Memory B cell (primary cell): ENCODE measurements at places on chromosomes 7 and 10.

DNA sequence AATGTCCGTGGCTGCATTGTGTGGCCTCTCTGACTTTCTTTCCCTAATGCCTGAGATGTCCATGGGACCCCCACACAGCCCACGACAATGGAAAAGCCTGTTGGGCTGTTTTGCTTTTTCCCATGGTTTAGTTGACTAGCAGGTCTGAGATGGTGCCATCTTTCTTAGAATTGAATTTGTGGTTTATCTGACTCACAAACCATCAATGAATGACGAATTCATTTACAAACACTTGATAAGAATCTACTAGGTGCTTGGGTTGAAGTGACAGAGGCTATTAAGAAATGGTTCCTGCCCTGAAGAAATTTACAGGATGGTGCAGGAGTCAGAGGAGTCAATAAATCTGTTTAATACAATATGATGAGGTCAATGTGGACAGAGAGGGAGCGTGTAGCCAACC lies 75.4 kb downstream of the OTUD1 start:
- DNase-seq = no peak

DNA sequence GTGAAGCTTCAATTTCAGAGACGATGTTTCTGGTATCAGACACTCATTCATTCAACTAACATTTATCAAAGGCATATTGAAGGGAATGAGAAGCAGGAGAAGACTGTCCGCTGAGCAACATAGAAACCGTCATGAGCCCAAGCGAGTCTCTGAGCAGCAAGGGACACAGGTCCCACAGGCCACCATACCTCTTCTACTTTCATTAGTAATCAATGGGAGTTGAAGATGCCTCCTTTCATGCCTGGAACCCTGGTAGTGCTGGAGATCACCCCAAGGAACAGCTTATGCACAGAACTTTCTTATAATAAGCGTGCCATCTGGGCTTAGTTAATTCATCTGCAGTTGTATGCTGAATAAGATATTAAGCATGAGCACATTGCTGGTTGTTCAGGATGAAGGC lies 1.2 kb downstream of the PAX4 start:
- DNase-seq = no peak

DNA sequence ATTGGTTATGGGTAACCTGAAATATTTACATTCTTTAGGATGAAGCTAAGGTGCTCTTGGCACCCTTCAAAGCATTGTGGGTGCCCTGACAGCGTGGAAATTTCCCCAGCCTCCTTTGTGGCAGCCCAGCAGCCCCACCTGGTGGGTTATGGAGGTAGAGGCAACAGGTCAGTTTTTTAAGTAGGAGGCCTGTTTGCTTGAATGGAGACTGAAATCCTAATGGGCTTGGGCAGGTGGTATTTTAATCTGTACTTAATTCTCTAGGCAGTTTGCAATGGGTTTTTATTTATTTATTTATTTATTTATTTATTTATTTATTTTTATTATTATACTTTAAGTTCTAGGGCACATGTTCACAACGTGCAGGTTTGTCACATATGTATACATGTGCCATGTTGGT lies 139.4 kb downstream of the EPC1 start:
- DNase-seq = no peak

DNA sequence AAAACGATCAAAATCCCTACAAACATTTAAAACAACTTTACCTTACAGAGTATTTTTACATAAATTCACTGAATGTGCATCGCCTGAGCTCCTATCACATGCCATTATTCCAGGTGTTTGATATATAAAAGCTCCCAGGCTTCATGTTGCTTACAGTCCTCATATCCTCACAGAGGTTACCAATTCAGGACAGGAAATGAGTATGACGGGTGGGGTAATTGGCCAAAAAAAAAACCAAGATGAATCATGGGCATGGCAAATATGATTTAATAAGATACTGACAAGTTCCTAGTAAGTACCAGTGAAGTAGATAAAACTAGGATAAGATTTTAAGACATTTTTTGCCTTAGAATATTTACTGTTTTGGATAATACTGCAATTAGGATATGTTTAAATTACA lies 135.8 kb downstream of the KMT2E start:
- no peak for DNase-seq

DNA sequence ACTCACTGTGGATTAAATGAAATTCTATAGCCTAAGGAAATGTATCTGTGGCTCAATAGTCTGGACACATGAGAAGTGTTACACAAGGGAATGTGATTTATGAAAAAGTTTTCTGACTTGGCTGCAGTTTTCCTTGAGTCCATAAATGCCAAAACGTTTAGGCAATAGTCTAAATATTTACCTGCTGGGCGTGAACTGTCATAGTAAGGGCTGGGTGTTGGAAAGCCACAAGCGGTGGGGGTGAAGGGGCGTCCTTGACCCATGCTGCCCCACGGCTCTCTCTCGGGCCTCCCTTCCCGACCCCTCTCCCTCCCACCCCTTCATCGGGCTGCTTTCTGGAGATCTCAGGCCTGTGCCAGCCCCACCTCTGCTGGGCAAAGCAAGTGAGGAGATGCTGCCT lies 223.7 kb downstream of the BUB3 start:
- DNase-seq = no peak

DNA sequence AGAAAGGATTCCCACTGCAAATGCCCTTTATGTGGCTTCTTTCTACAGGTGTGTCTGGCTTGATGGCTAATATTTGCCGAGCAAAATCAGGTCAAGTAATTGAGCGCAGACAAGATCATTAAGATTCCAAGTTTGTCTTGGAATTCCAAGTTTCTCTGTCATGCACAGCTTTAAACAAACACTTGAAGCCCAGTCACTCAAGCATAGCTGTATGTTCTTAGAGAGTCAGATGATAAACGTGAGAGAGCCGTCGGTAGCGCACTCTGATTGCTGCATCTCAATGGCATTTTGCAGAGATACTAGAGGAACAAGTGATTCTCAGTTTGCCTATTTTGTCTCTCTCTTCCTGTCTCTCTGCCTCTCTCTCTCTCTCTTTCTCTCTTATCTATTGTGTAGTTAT lies 658 bp downstream of the DMBT1 start:
- DNase-seq = no peak

DNA sequence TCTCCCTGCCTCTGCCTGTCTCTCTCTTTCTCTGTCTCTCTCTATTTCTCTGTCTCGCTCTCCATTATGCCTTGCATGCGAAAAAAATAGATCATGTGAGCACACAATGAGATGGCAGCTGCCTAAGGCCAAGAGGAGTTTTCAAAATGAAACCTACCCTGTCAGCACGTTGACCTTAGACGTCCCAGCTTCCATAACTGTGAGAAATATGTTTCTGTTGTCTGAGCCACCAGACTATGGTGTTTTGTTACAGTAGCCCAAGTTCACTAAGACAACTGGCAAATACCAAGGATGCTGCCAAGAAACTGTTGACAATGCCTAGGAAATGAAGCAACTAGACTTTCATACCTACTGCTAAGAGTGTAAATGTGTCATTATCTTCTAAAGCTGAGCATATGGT lies 70.6 kb upstream of the PLXDC2 start:
- no peak for DNase-seq

GRCh38 chr10:4784667-4785333 lies 41.2 kb upstream of the AKR1E2 start:
- no peak for DNase-seq

- no peak for DNase-seq
Observed at GRCh38 chr10:34346516-34347100, 468.5 kb downstream of the PARD3 start.

DNA sequence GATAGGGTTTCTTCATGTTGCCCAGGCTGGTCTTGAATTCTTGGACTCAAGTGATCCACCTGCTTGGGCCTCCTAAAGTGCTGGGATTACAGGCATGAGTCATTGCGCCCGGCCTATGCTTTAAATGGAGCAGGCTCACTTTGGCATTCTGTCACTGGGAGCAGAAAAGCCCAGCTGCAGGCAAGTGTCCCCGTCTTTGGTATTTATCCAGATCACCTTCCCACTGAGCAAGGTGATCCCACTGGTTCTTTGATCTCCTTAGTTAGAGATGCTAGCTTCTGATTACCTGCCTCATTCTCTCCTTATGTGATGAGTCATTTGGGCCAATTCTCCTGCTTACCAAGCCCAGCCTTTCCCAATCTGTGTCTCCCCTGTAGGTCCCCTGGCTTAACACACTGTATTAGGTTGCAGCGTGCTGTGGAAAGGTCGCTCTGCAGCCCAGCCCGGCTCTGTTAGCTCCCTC lies 39.3 kb downstream of the SPDYE5 start:
- DNase-seq = no peak

DNA sequence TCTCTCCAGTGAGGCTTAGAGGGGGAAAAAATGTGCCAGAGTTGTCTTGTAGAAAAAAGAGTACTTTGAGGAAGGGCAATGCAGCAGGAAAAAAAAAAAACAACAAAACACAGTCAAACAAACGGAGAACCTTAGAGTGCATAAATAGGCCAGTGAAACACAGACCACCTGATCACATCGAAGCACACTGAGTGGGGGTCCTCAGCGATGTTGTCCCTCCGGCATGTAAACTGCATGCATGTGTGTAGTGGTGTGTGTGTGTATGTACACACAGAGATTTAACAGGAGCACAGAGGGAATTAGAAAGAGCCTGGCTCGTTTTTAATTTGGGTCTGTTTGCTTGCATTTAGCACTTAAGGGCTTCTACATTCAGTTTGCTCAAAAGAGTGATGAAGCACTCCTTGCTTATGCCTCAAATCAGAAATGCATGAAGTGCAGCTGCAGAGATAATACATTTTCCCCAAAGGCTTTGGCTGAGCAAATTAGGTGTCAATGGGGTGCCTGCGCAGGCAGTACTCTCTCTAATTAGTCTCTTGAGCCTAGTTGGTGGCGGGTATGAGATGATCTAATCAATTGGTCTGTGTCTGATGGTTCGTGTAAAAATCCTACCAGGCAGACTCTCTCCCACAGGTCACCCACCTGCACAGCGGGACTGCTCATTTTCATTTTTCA lies 62.7 kb upstream of the FZD1 start:
- DNase-seq = no peak

DNA sequence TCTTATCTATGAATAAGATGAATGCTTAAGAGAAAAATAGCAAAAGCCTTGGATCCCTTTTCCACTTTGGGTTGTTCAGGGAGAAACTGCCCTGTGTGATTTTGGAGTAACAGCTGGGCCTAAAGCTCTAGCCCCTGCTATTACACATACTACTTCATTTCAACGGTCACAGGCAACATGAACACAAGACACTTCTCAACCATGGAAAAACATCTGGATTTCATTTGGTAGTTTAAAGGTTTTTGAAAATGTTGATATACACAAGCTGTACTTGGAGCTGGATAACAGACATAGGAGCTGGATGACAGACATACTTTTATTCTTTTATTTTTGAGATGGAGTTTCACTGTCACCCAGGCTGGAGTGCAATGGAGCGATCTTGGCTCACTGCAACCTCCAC lies 2.7 kb upstream of the CHUK start:
- DNase-seq = no peak

DNA sequence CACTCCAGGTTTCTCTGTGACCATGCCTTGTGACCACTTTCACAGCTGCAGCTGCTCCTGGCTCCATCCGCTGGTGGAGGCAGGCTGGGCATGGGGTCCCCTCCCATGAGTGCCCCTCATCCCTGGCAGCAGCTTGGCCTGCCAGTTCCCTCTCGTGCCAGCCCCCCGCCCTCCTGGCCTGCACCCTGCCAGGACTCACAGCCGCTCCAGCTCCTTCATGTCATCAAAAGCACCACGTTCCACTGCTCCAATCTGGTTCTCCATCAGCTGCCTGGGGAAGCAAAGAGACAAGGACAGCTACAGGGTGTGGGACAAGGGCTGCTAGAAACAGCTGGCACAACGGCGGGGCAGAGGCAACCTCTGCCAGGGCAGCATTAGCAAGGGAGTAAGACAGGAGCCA lies 22.6 kb downstream of the SLIT1 start:
- no peak for DNase-seq

DNA sequence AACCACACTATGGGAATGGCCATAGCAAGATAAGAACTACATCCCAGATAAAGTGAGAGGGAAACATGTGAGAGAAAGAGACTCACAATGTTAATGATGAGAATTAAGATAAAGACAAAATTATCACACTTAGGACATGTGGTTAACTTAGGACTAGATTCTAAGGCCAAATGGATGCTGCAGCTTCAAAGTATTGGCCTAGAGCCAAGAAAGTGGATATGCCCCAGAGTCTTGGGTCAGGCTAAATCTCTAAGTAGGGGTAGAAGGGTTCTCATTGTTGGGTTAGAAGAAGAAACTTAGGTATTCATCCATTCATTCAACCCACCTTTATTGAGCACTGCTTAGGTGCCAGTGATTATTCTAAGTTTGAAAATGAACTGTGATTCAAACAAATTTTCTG lies 818.0 kb downstream of the PHTF2 start:
- DNase-seq = no peak

- DNase-seq = no peak
Observed at GRCh38 chr7:106464651-106465050, 179.9 kb upstream of the NAMPT start.

DNA sequence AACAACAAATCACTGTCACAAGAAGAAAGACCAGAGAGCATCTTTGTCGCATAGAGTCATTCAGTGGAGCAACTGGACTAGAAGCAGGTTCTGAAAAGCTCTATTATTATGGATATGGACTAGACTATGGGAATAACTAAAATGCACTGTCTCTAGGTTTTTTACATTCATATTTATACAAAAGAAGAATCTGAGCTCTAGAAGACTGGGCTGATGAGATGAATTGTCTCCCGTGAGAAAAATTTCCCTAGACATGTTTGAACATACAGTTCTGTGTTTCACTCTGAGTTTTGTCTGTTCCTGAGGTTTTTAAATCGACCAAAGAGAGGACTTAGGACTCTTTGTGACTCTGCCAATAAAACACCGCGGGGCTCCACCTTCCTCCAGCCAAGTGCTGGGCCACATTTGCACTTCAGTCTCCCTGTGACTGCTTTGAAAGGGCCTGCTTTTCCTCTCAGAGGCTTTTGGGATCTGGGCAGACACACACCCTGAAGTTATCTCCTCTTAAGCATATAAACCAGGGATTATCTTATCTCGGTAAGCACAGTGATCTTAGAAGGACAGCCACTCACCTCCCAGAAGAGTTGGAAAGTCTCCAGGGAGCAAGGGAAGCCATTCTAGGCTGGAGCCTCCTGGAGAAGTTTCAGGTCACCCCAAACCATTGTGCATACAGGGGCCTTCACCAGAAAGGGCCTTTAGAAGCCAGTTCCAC lies 101.0 kb upstream of the JCAD start:
- DNase-seq = no peak
